Vagina (tissue), 2 donors: ENCODE measurements at places on chromosomes 12 and 14.

GRCh38 chr12:132651444-132652100 lies 33.0 kb downstream of the P2RX2 start:
- no peak for DNase-seq

- no peak for DNase-seq
Measured at GRCh38 chr12:78559416-78559815, 305.2 kb upstream of the SYT1 start.

DNA sequence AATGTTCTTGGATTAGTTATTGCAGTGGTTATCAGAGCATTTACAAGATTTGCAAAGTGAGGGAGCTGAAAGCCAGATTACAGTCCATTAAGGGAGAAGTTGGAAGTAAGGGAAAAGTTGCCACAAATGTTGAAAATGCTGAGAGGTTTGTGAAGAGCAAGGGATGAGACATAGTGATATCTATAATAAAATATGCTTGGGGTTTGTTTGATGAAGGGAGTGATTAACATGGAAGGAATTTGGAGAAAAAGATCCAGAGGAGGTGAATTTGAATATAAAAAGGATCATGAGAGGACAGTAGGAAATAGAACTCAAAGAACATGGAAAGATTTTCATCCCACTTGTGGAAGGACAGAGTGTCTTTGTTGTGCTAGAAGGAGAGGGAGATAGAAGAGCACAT lies 19.3 kb upstream of the CCER1 start:
- no peak for DNase-seq

- no peak for DNase-seq
Measured at GRCh38 chr14:94267352-94267751, 25.7 kb downstream of the SERPINA10 start.

GRCh38 chr12:54411391-54412241 lies 7.5 kb downstream of the ITGA5 start:
- no peak for DNase-seq

GRCh38 chr12:122421821-122422729 lies at the start of gene CLIP1:
TSS of gene CLIP1 (minus strand) at chr12:122422669. CDS start at chr12:122380452, 42,217 bp downstream.
- DNase-seq, result no peak

- DNase-seq, result no peak
Measured at GRCh38 chr14:68082698-68083291, 263.2 kb downstream of the RAD51B start.

GRCh38 chr12:123269896-123270213 lies 1.8 kb downstream of the CDK2AP1 start:
- no peak for DNase-seq

DNA sequence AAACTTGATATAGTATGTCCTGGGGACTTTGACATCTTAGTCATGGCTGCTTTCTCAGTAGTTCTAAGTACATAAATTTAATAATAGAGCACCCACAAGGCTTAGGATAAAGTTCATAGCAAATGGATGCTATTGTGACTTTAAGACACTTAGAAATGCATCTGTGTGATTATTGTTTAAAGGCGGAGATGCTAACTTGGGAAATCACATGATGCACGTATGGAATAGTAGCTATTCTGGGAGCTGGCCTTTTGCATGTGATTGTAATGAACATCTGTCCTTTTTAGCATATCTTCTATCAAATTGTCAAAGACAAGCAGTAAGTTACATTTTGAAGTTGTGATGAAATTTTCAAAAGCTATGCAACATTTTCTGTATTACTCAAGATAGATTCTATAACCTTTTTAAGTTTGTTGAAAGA lies 46.7 kb upstream of the ATP2A2 start:
- DNase-seq, result no peak

DNA sequence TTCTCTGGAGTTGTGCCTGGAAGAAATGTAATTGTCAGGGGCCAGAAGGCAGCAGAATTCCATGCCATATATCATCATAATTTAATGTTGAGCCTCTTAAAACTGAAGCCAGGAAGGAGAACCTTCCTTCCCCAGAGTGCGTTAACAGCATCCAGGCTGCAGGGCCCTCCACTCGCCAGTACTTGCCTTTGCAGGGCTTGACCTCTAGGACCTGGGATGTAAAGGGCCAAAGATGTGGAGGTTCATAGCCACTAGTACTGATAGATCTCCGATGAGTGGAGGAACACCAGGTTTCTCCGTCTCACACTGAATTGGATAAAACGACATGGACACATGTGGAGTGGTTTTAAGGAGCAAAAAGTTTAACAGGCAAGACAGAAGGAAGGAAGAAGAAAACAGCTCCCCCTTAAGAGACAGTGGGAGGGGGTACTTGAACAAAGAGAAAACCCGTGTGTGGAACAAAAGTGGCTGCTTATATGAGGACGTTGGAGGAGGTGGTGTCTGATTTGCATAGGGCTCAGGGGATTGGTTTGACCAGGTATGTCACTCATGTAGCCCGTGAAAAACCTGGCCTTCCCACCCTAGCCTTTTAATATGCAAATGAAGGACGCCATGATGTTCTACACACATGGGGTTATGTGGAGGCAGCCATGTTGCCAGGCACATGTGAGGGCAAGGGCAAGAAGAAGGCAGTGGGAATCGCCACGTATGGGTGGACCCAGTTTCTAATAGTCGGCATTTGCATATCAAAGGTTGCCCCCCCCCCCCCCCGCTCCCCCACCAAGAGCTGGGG lies 38.8 kb upstream of the WSCD2 start:
- no peak for DNase-seq

- DNase-seq, result no peak
Measured at GRCh38 chr12:20187456-20187855, 180.9 kb upstream of the PDE3A start.
